ENCODE measurements at places on chromosomes 16 and 17.
A peak's percentile ranks its signal among the peaks of the same experiment; 100 is the strongest.

DNA sequence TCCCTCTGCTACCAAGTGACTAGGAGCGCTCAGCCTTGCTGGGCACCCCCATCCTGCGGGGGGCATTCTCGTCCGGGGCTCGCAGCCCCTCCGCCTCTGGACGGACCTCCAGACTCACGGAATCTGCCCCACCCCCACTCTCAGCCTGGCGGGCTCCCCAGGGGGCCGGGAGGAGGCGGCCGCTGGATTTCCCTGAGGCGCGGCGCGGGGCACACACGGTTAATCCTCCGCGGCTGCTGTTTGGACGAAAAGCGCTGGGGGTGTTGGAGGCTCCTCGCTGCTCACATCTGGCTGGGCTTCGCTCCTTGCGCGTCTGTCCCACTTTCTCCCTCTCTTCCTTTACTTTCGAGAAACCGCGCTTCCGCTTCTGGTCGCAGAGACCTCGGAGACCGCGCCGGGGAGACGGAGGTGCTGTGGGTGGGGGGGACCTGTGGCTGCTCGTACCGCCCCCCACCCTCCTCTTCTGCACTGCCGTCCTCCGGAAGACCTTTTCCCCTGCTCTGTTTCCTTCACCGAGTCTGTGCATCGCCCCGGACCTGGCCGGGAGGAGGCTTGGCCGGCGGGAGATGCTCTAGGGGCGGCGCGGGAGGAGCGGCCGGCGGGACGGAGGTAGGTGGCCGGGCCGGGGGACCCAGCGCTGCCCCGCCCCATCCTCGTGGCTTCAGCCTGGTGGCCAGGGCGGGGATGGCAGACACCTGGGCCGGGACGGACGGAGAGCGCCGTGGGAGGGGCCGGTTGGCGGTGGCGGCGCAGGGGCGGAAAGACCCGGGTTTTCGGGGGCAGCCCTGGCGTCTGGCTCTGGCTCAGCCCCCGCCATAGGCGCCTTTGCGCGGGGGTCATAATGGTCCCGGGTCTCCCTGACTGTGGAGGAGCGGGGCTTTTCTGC lies at the start of gene C1QTNF1:
C1QTNF1 (plus strand) TSS at position 284 of the 886 bp plus-strand sequence. CDS start 19,800 bp downstream, outside the sequence.
- peak; percentile 39 for DNase-seq

DNA sequence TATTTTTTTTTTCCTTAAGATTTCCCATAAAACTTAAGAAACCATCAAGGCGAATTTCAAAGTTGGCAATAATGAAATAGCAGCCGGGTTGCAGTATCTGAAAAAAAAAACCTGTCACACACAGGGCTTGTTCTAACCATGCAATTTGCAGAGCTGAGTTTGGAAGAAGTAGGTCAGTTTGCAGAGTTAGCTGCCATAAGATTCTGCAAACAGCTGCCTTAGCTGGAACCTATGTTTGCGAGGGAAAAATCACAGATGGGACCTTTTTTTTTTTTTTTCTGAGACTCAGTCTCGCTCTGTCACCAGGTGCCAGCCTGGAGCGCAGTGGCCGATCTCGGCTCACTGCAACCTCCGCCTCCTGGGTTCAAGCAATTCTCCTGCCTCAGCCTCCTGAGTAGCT lies 98.5 kb upstream of the HS3ST4 start:
- DNase-seq, result no peak

DNA sequence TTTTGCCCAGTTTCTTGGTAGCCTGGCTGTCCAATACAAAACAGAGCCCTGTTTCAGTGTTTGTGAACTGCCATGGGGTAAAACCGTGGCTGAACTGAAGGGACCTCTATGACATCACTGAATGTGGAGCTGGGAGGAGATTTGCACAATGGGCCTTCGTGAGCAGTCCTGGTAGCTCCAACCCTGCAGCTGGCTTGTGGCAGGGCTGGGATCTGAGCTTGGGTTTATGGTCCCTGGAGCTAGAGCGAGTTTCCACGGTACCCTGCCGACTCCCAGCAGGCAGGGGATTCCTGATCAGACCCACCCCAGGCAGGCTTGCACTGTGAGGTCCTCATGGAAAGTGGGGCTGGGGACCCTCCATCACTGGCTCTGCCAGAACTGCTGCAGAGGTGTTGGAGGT lies 247.0 kb downstream of the GSG1L start:
- DNase-seq, result no peak

GRCh38 chr17:39484178-39484577 lies 22.9 kb downstream of the CDK12 start:
- no peak for DNase-seq

- no peak for DNase-seq
Observed at GRCh38 chr16:11506741-11507305, 79.9 kb downstream of the LITAF start.

DNA sequence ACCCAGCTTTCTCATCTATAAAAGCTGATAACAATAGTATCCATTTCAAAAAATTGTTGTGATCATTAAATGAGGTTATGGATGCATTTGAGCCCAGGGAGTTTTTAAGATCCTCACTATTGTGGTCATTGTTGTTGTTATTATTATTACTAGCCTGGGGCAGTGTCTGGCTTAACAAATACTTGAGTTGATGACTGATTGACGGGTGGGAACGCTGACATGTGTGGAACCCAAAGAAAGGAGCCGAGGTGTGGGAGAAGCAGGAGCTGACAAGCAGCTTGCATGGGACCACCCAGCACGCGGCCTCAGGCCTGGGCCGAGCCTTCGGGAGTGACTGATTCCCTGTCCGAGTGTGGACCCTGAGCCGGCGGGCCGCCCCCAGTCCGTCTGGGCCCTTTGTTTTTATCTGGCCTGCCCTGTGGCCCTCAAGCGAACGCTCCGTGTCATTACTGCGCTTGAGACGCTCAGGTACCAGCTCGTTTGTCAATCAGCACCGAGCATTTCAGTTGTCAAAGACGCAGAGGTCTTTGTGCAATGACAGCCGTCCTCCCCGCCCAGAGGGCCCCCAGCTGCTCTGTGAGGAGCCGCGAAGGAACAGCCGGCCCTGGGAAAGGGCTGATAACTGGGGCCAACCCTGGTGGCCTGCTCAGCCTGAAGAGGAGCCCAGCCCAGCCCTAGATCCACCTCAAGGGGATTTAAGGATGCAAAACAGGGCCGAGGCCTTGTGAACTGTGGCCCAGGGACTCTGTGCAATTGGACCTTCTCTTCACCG lies 132.9 kb upstream of the FOXF1 start:
- DNase-seq, result no peak

GRCh38 chr17:74089869-74090464 lies 113.5 kb upstream of the RPL38 start:
- DNase-seq, result peak; percentile 34

GRCh38 chr17:60167065-60167741 lies 17.4 kb downstream of the CA4 start:
- no peak for DNase-seq

- no peak for DNase-seq
Observed at GRCh38 chr17:78044280-78044835, 84.2 kb downstream of the TMC6 start.

DNA sequence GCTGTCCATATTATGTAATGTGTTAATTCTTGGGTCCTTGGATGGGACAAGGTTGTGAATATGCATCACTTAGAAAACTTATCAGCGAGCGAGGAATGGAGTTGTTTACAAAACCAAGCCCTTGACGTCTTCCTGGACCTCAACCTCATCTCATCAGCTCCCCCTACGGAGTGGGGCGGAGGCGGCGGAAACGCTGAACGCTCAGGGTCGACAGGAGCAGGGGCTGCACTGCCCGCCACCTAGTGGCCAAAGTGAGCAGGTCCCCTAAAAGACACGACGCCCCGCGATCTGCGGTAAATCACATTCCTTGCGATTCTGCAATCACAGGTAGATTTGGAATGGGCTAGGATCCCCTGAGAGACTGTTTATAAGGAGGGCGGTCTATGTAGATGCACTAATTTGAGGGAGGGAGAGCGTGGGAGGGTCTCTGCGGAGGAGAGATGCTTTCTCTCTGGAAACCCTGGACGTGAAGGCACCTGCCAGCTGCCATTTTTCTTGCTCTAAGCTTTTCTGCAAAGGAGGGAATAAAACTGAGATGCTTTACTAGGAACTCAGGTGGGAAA lies 5.4 kb upstream of the ICAM2 start:
- peak; percentile 88 for DNase-seq

- no peak for DNase-seq
Observed at GRCh38 chr17:80786470-80786869, 205.2 kb upstream of the CHMP6 start.

GRCh38 chr17:64008830-64009229 lies 10.7 kb downstream of the PRR29 start:
- no peak for DNase-seq

DNA sequence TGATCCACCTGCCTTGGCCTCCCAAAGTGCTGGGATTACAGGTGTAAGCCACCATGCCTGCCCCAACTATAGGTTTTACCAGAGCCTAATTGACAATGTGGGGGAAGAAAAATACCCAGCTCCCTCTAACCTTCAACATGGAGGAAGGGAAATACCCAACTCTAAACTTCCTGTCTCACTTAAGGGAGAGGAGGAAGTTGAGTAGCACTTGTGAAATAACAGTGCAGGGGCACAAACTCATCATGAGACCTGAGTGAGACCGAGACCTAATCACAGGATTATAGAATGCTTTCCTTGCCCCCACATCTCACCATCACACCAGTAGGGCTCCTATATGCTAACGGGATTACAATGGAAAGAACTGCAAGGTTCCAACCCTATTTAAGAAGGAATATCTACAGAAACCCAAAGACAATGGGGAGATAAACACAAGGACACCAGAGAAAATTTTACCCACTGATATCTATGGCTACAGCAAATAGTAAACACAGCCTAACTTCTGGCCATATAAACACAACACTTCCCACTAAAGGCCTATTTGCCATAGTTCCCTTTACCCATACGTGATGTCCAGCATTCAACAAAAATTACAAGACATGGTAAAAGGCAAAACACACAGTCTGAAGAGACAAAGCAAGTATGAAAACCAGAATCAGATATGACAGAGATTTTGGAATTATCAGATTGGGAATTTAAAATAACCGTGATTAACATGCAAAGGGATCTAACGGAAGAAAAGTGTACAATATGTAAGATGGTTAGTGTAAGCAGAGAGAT lies 26.9 kb downstream of the OR3A1 start:
- no peak for DNase-seq

- no peak for DNase-seq
Observed at GRCh38 chr16:83967091-83967490, 953 bp upstream of the NECAB2 start.

- DNase-seq, result no peak
Observed at GRCh38 chr16:12976936-12977335, 75.5 kb downstream of the SHISA9 start.

DNA sequence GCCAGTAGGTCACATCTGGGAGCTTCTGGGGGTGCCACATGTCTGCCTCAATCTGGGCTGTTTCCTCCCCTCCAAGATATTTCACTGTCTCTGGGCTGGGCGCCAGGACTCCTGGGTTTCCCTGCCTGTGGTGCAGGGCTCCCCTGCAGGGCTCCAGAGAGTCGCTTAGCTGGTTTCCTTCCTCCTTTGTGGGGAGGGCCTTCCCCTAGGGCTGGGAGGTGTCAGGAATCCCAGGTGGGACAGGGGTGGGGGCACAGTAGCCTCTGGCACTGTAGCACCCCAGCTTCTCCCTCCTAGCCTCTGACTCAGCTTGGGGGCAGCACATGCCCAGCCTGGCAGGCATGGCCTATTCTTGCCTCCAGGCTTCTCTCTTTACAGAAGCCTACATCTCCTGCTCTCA lies 2.6 kb downstream of the RARA start:
- DNase-seq, result no peak

DNA sequence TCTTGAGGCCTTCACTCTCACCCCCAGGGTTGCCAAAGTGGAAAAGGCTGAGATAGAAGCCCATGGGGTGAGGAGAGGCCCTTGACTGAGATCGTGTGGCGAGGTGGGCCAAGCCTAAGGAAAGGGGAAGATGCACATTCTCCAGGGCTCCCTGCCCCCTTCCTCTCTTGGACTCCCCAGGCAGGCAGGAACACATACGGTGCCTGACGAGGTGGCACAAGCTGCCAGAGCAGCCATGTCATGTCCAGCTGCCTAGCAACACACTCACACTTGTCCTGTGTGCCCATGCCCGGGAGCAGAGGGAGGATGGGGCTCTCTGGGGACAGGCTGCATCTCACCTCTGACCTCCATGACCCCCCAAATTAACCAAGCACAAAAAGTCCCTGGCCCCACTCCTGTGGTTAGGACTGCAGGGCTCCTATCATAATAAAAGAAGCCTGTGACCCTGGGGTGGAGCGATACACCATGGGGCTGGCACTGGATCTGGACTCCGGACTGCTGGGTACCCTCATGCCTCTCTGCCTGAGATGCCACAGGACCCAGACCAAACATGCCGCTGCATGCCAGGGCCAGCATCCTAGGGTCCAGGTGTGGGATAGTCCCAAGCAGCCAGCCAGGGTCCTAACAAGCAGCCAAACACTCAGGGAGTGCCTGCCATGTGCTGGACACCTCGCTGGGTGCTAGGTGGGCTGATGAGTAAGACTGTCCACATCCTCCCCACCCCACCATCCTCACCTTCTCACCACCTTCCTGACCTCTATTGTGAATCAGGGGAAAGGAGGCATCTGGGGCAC lies 2.6 kb downstream of the GIT1 start:
- DNase-seq, result no peak

GRCh38 chr16:89360760-89361435 lies 129.5 kb downstream of the ANKRD11 start:
- DNase-seq, result no peak

GRCh38 chr17:10247810-10248209 lies 49.4 kb upstream of the GAS7 start:
- no peak for DNase-seq

- DNase-seq, result no peak
Observed at GRCh38 chr17:41529491-41529915, 1.4 kb upstream of the KRT19 start.

- no peak for DNase-seq
Observed at GRCh38 chr17:30477774-30478115, 537 bp downstream of the GOSR1 start.

- DNase-seq, result no peak
Observed at GRCh38 chr17:45440161-45440778, 7.6 kb upstream of the ARHGAP27 start.

- DNase-seq, result no peak
Observed at GRCh38 chr16:24288516-24288915, 32.4 kb downstream of the CACNG3 start.

GRCh38 chr16:28933171-28933570 lies 1.4 kb downstream of the CD19 start:
- no peak for DNase-seq

DNA sequence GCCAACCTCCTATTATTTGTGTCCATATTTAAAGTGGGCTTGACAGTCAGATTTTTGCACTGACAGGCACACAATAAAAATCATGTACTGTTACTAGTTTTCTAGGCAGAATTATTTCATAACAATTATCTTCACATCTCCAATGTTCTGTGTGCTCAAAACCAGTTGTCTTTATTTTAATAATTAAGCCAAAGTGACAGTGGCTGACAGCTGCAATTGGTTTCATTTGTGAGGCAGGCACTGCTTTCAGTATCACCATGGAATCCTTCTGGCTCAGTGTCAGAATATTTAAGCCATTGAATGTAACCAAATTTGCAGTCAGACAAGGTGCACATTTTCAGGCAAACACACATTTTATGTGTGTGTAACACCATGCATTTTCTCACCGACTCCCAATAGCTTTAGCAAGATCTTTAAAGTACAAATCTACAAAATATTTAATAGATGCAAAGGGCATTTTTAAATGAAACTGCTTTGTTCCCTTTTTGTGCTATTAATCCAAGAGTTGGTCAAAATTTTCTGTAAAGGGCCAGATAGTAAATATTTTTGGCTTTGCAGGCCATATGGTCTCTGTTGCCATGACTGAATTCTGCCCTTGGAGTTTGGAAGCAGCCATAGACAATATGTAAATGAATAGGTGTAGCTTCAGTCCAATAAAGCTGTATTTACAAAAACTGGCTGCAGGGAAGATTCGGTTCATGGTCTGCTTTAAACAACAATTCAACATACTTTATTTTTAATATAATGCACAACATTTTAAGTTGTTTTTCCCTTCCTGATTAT lies 486.0 kb downstream of the KCNJ2 start:
- no peak for DNase-seq

GRCh38 chr17:60645918-60646523 lies 31.6 kb upstream of the BCAS3 start:
- DNase-seq, result no peak

Data from SJSA1 (cell line).